AG09309 (cell line): ENCODE measurements at places on chromosomes 1 and 21.

DNA sequence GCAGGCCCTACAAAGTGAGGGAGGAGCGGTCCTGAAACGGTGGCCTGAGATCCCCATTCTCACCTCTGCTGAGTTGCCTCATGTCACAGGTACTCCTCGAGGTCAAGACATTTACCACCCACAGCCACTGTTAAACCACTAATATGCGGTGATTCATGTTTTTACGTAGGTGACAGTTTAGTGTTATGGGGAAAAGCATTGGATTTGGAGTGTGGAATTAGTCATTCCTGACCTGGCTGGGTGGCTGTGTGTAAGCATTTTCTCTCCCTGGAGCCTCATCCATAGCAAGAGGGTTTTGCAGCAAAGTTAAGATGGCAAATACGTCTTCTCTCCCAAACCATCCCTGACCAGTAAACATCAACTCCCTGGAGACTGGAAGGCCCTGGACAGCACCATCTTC is 57.8 kb upstream of the KCNJ6 start:
- DNase-seq = no peak

- no peak for DNase-seq
Observed at GRCh38 chr1:174720618-174721017, 272.9 kb downstream of the GPR52 start.

GRCh38 chr1:17994046-17994445 is 113.6 kb upstream of the IGSF21 start:
- no peak for DNase-seq

DNA sequence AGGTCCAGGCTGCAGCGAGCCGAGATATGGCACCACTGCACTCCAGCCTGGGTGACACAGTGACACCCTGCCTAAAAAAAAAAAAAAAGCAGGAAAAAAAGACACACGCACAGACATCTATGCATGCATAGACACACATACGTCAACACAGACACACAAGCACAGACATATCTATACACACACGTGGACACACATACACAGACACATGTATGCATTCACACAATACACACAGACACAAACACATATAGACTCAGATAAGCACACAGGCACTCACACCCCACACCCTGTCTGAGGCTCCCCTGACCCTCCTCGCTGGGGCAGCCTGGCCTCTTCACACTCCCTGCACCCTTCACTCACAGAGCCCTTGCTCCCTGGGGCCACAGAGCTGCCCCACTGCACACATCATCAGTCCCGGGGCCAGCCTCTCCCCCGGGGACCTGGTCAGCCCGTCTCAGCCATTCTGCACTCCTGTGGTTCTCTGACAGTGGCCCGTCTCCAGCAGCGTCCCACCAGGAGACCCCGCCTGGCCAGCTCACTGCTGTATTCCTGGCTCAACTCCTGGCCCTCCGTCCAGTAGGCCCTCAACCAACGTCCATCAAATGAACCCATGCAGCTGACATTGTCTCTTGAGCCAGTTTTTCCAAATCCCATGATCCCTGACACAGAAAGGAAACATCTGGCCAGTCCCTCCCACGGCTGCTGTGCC is 4.6 kb upstream of the PRKCZ start:
- no peak for DNase-seq

GRCh38 chr1:201636097-201636496 is 97.2 kb downstream of the NAV1 start:
- DNase-seq = no peak

GRCh38 chr1:1941868-1942752 is 23.0 kb upstream of the TMEM52 start:
- DNase-seq = no peak

DNA sequence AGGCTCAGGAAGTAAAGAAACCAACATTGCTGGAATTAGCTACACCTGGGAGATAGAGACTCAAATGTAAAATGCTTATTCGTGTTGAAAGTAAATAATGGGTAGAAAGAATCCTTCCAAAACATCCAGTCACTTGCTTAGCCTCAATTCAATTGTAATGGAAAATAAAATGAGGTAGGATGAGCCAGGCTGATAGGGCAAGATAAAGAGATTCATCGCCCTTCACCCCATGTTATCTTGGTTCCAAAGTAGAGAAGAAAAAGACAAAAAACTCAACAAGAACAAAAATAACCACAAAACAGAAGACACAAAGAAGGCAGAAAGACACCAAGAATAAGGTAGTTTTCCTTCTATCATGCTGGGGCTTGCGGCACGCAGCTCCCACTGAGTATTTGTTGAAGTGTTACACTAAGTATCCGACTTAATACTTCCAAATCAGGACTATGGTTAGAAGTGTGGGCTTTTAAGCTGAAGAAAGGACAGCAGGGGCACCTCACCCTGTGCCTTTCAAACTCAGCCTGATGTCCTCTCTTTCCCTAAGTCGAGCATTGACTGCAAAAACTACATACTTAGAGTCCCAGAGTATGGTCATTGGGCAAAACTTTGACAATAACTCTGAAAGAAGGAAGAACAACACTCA is 202.1 kb downstream of the VAV3 start:
- no peak for DNase-seq

GRCh38 chr1:2334883-2335534 is 56.3 kb downstream of the MORN1 start:
- DNase-seq = no peak

DNA sequence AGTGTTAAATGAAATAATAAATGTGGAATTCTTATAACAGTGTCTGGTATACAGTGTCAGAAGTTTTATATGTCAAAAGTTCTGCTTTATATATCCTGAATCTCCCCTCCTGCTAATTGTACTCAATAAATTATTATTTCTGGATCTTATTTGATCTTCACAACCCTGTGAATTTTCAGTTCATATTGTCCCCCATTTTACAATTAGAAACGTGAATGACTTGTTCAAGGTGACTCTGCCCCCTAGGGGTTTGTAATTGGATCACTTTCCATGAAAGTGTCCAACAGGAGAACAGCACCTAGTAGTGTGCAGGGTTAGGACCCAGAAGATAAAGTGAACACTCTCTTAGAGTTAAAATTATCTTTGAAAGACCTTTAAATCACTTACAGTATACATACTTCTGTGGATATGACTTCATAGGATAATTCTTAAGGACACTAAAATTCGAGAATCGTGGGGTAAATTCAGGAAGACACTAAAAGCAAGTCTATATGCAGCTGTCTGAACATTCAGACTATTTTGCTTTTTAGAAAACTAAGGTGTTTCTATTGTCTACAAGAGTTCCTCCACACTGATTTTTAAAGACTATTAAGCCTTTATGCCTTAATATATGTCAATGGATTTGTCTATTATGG is 4.5 kb upstream of the DDR2 start:
- DNase-seq = no peak

DNA sequence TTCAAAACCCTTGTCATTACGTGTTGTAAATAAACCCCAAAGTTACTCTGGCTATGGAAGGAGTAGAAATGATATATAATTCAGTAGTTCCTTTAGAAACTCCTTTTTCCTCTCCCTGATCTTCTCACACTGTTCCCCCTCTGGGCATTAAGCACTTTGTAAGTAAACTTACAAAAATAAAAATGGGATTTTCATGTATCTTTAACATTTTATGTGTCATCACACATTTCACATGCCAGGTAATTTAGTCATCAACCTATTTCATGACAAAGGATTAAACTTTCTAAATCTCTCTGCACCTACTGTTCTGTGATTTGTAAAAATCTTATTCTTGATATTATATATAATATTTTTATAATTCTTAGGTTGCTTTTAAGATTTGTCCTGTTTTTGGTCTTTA is 176.9 kb downstream of the NEK7 start:
- DNase-seq = no peak

- DNase-seq = no peak
Observed at GRCh38 chr1:50453266-50453665, 30.0 kb upstream of the DMRTA2 start.

GRCh38 chr1:199685369-199685768 is 342.1 kb upstream of the NR5A2 start:
- DNase-seq = peak; percentile 40
